Activated CD8-positive, alpha-beta memory T cell treated with anti-CD3 and anti-CD28 coated beads for 48 hours (primary cell): ENCODE measurements at places on chromosomes 6 and 20.

DNA sequence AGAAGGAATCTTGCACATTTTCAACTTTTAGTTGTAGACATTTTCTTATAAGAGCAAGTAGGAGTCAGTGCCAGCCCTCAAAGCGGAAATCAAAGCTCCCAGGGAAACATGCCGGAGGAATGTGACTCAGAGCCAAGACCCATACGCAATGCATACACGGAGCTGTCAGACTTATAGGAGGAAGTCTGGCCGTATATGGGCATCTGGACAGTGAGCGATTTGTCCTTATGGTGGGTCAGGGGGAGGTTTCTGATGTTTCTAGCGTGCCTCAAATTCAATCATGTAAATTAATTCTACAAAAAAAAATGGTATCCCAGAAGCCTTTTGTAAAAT lies 3.6 kb upstream of the CCN2 start:
- no peak for DNase-seq

DNA sequence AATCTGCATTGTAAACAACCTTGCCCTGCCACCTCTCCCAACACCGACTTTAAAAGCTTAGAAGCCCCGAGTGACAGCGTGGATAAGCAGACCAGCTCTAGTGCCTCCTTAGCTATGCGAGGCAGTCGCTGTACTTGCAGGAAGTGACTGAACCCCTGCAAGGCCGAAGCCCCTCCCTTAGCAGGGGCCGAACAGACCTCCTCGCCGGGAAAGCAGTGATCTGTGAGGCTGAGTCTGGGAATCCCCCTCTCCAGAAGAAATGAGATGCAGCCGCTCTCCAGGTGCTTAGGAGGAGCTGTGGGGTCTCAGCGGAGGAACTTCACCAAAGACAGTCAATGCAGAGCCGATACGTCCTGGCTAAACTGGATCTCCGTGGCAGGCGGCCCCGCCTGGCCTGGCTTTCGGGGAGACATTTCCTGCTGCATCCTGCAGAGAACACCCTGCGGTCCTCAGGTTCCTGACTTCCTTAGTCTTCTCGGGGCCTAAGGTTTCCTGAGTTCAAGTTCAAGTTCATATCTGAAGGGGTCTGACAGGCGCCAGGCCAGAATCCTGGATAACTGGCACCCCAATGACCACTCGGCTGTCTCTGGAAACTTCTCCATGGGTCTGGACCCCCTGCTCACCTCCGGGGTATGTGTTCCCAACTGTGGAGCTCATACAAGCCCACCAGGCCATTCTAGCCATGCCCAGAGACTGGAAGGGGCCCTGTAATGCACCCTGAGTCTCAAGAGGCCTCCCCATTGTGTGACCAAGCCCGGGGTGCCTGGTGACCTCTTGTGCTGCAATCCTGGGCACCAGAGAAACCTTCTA lies 20.4 kb upstream of the FRMD1 start:
- no peak for DNase-seq

DNA sequence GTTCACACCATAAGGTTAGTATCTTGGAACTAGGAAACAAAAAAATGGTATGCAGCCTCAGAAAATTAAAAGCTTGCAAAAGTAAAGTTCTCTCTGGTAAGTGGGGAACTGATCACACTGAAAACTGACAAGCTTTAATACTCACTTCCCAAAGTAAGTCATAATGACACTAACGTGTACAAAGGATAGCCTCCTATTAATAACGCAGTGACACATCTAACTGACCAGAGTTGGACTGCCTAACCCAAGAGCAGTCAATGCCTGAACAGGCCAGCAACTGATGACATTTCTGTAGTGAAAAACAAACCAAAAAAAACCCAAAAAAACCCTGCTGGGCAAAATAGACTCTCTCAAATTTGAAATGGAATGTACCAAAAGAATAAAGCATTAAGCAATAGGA lies 30.7 kb downstream of the CHD6 start:
- no peak for DNase-seq

DNA sequence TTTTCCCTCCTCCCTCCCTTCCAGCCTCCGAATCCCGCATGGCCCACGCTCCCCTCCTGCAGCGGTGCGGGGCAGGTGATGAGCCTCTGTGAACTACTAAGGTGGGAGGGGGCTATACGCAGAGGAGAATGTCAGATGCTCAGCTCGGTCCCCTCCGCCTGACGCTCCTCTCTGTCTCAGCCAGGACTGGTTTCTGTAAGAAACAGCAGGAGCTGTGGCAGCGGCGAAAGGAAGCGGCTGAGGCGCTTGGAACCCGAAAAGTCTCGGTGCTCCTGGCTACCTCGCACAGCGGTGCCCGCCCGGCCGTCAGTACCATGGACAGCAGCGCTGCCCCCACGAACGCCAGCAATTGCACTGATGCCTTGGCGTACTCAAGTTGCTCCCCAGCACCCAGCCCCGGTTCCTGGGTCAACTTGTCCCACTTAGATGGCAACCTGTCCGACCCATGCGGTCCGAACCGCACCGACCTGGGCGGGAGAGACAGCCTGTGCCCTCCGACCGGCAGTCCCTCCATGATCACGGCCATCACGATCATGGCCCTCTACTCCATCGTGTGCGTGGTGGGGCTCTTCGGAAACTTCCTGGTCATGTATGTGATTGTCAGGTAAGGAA lies at the start of gene OPRM1:
TSS of gene OPRM1 (plus strand) at position 10 of the 612 bp plus-strand sequence. CDS start at position 315, 305 bp downstream.
- no peak for DNase-seq

- DNase-seq: no peak
These were observed 442.3 kb downstream of the CDC5L start for GRCh38 chr6:44829836-44830235.

GRCh38 chr6:129273161-129273560 lies 390.2 kb downstream of the LAMA2 start:
- DNase-seq: no peak

GRCh38 chr6:111715321-111715720 lies 109.6 kb upstream of the TRAF3IP2 start:
- no peak for DNase-seq

- DNase-seq: no peak
These were observed 37.6 kb downstream of the BEND3 start for GRCh38 chr6:107077710-107078109.

DNA sequence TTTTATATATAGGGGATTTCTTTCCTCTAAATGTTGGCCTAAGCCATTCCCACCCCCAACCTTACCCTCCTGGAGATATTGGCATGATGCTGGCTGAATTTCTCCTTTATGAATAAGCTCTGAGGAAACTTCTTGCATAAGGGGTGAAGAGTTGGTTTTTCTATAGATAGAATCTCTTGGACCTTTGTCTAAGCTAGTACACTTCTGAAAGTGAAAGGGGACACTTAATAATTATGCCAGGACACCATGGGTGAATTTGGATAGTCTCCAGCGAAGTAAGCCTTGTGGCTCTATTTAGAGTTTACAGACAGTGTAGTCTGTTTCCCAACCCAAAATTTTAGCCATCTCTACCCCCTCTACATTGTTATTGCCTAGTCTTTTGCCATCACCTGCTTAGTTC lies 27.1 kb upstream of the FABP7 start:
- DNase-seq: no peak

DNA sequence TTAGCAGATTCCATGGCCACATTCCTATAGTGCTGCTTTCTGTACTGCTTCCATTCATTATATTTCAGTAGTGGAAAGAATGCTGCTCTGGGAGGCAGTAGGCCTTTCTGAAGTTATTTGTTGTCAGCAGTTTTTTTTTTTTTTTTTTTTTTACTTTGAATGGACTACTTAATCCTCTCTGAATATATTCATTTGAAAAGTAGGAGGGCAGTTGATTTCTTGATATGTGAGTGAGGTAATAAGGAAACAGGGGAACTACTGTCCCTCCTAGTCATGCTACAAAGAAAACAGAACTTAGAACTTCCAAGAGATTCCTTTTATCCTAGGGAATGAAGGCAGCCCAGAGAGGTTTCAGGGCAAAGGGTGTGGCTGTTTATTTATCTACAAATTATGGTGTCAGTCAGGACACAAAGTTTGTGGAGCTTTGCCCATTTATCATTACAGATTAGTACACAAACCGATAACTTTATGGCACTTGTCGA lies 155.9 kb downstream of the JARID2 start:
- no peak for DNase-seq

GRCh38 chr20:51886891-51887608 lies 84.7 kb upstream of the SALL4 start:
- no peak for DNase-seq

- DNase-seq: no peak
These were observed 27.1 kb downstream of the PDE10A start for GRCh38 chr6:165635965-165636364.

DNA sequence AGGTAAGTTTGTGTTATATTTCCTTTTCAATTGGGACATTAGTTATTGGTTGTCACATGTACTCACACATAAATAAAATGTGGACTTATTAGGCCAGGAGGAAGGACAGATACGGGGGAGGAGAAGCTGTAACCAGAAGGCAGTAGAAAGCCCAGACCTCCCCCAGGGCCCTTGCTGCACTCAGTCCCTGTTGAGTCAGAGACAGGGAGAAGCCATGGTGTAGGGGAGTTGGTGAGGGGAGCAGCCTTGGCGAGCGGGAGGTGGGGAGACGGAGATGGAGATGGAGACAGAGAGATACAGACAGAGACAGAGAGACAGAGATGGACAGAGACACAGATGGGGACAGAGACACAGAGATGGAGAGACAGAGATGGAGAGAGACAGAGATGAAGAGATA lies 263.2 kb downstream of the DLL1 start:
- DNase-seq: no peak

DNA sequence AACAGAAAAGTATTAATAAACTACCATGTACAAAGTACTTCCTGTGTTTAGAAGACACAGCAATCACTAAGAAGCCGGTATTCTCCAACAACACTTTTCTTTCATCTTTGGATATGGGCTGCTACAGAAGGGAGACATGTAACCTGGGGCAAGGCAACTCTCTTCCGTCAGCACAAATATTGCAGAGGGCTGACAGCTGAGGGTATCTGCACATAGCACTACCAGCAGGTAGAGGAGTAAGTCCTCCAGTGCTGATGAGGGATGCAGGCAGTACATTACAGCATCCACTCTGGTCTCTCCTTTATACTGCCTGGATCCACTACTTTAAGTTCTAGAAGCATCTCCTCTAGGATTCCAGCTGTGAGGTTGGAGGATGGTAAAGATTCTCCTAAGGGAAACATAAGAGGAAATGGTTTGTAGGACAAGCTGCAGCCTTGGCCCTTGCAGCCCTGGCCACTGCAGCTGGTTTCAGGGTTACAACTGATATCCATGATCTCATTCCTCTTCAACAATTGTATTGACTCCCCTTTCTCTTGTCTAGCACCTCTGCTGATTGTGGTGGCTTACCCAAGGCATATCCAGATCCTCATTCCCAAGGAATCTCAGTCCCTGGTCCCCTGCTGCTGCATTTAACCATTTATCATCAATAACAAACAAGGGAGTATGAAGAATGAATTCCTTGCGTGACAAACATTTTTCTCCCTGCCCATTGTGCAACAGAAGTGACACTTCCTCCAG lies 110.7 kb upstream of the ADGRF1 start:
- DNase-seq: no peak

DNA sequence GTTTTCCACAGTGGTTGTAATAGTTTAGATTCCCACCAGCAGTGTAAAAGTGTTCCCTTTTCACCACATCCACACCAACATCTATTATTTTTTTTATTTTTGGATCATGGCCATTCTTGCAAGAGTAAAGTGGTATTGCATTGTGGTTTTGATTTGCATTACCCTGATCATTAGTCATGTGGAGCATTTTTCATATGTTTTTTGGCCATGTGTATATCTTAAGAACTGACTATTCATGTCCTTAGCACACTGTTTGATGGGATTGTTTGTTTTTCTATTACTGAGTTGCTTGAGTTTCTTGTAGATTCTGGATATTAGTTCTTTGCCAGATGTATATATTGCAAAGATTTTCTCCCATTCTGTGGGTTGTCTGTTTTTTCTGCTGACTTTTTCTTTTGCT lies 820.1 kb downstream of the TENT5A start:
- no peak for DNase-seq

DNA sequence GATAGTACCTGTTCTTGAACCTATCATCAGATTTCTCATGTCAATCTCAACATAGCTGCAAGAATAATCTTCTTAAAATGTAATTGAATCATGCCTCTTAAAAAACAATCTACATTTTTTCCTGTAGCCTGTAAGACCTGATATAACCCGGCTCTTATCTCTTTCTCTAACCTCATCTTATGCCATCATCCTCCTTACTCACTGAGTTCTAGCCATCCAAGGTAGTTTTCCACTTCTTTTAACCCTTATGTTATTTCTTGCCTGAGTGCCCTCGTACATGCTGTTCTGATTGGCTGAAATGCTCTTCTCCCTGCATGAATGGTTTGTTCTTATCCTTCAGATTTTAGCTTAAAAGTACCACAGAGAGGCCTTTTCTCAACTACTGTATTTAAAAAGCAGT lies 16.4 kb downstream of the SLC17A5 start:
- no peak for DNase-seq

DNA sequence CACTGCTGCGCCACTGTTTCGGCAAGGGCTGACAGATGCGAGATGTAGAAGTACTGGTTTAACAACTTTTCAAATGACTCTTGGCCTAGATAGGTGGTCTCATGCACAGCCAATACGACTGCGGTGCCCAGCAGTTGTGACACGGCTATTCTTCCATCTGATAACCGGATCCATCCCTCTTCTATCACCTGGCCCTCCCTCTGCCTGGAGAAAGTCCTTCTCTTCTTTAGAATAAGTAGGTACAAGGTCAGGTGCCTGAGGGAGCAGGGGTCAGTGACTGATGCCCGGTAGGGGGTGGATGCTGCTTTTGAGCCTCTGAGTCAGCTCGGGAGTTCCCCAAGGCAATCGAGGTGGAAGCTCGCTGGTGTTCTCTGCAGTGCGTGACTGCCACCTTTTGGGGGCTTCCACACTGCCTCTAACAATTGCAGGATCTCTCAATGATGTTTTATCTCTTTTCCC lies 166.8 kb upstream of the GRIK2 start:
- no peak for DNase-seq

DNA sequence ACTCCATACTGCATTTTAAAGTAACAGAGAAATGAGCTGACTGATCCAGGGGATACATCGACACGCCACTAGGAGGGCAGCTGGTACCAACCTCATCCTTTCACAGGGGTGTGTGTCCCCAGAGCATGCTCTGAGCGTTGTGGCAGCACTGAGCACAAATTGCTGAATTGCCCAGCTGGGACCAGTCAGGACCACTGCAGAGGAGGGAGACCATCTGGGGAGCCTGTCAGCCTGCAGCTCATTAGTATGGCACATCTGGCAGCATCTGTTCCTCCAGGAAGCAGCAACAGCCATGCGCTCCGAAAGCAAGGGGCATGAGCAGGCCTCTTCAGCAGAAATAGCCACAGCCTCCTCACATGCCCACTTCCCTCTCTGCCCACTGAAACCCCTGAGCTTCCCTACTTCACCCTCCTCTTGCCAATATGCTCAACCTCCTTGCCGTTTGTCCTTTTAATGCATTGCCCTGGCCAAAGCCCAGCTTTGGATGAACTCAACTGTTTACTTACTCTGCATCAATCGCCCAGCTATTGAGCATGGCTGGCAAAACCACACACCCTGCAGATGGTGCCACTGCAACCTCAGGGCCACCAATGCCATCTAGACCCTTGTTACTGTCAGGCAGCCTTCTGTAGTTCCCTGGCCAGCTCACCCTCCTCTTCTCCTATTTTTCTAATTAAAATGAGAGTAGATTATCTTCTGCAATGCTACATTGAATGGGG lies 77.6 kb upstream of the NEDD9 start:
- no peak for DNase-seq
